ENCODE measurements at places on chromosomes 13 and 19.

DNA sequence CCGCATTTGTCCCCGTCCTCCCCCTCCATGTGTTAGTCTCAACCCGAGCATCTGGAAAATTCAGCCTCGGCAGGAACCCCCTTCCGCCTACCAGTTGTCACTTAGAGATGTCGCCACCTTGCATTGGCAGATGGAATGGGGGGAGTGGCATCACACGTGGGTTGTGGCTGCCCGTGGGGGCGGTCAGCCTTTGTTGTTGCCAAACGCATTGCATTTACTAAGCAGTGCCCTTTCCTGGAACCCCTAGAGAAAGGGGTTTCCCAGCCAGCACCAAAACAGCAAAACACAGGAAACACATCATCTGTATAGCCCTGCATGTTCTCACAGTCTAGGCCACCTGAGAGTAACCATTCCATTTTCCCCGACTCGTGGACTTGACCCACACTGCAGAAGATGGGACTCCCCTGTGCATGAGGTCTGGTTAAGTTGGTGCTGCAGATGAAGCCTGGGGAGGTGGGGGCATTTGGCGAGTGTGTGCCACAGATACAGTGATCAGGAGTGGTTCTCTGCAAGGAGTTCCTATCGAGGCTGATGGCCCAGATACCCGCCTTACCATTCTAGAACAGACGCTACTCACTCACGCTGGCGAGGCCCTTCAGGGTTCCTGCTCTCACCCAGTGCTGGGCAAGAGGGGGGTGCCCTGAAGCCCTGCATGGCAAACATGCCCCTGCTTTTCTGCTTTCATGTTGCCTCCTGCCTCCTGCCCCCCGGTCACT lies 38.3 kb downstream of the TMED1 start:
- no peak for DNase-seq

GRCh38 chr19:10921910-10922637 lies 6.4 kb downstream of the YIPF2 start:
- no peak for DNase-seq

- DNase-seq, result no peak
Observed at GRCh38 chr19:13883516-13884064, 6.7 kb downstream of the NANOS3 start.

- no peak for DNase-seq
Observed at GRCh38 chr13:98490195-98490836, 86.6 kb downstream of the STK24 start.

DNA sequence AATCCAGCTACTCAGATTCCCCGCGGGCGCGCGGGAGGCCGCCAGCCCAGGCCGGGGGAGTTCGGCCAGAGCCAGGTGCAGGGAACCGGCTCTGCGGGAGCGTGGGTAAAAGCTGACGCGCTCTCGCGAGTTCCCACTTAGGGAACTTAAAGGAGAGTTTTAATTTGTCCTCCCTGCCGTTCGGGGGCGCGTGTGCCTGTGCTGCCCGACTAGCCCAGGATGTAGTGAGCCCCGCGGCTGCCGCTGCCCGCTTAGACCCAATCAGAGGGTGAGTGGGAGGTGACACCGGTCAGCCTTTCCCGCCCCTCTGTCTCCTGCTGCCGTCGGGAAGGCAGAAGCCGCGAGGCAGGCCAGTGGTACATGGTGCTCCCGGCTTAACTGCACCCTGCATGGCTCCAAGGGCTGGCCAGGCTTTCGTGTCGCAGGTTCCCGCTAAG lies 36.0 kb upstream of the NEK3 start:
- peak; percentile 62 for DNase-seq

GRCh38 chr13:33615436-33615835 lies 202.5 kb upstream of the RFC3 start:
- DNase-seq, result no peak

DNA sequence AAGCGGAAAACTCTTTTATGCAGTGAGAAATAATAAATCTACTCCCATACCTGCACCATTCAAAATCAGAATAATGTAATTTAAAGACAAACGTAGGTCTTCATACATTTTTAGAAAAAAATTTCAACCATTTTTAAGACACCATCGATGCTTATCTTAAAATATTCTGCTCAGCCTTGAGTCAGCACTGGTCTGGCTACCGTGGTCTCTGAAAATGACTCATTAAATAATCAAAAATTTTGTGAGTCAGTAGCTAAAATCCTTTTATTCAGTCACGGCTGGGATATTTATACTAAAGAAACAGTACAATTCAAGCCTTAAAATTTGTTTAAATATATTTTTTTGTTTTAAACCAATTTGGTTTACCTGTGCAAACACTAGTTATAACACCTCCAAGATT lies 2862.8 kb upstream of the PCDH20 start:
- DNase-seq, result no peak

DNA sequence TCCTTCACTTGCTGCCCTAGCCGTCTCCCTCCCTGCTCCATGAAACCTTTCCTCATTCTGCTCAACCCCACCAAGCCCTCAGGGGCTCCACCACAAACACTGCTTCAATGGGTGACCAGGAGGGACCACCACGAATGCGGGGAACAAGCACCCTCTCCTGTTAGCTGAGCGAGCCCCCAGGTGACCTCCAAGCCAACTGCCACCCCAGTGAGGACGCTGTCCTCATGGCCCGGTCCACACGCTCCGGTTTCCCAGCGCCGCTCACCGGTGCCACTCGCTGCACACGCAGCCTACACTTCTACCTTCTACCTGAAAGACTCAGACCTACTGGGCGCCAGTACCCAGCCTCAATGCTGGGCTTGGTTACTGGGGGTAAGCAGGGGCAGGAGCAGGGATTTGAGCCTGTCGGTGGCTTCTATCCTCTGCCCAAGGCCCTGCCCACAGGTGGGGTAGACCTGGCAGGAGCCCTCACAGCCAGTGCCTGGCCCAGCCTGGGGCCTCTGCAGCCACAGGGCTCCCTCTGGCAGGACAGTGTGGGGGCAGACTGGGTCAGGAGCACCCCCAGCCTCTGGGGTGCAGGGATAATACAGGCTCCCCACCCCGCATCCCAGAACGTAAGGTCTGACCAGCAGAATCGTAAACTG lies 704 bp upstream of the TMEM86B start:
- DNase-seq, result no peak

DNA sequence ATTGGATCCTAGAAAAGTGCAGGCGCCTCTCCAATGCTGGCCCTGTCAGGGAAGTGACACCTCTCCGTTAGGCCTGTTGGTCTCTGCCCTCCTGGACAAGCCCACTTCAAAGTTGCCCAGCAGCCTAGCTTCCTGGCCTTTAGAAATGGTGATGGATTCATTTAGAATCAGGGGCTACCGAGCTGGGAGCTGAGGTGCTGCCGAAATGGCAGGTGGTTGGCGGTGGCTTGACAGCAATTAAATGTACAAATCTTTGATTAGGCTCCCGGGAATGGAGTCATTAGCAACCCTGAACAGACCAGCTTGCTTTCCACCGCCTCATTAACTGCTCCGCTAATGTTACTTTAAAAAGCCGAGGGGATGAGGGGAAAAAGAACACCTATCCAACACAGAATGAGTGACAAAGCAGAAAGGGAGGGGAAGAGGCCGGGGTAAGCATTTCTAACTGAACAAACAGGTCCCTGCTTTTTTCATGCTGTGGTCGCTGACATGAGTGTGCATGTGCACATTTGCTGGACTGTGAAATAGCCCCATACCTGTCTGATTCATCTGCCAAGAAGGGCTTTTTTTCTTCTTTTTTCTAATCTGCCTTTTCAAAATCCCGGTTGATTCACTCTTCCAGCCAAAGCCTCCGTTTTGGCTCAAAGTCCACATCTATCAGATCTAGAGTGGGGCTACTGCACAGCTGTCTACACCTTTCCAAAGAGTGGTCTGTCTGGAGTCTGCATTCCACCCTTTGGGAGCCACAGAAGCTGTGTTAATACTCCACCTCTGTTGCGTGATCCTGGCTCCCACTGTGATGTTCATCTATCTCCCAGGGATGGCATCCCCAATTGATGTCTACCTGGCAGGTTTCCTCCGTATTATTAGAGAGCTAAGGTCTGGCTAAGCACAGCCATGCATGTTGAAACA lies 431.9 kb downstream of the COG6 start:
- DNase-seq, result no peak

DNA sequence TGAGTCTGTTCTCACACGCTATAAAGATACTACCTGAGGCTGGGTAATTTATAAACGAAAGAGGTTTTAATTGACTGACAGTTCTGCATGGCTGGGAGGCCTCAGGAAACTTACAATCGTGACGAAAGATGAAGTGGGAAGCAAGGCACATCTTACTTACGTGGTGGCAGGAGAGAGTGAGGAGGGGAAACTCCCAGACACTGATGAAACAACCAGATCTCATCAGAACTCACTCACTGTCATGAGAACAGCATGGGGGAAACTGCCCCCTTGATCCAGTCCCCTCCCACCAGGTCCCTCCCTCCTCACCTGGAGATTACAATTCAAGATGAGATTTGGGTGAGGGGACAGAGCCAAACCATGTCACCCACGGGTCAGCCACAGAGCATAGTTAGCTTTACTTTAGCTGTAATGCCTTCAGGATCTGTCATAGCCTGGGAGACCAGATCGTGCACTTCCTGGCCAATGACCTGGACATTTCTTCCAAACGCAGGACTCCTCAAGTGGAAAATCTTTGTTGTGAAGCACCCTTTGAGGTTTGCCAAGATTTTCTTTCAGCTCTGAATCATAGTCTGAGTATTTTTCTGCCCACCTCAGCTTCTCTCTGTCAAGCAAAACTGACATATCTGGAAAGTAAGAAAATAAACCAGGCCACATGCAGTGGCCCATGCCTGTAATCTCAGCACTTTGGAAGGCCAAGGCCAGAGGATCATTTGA lies 25.2 kb upstream of the HIF3A start:
- no peak for DNase-seq

GRCh38 chr13:35162420-35162819 lies 220.3 kb downstream of the NBEA start:
- no peak for DNase-seq

DNA sequence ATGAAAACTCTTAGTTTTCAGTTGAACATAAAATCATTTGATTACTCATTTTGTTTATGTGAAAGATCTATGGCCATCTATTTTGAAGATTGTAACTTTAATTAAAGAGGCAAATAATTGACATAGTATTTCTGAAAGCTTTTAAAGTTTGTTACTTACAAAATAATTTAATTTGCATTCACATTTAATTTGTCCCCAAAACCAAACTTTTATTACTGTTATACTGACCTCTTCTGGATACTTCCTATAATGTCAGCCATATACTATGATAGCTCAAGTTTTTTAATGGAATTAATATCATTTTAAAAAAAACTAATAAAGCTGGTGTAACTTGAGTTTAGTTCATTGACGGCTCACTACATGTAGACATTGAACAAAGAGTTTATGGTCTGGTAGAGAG lies 4.9 kb upstream of the SGCG start:
- DNase-seq, result no peak

- no peak for DNase-seq
Observed at GRCh38 chr19:7899751-7900378, 3.8 kb upstream of the MAP2K7 start.

DNA sequence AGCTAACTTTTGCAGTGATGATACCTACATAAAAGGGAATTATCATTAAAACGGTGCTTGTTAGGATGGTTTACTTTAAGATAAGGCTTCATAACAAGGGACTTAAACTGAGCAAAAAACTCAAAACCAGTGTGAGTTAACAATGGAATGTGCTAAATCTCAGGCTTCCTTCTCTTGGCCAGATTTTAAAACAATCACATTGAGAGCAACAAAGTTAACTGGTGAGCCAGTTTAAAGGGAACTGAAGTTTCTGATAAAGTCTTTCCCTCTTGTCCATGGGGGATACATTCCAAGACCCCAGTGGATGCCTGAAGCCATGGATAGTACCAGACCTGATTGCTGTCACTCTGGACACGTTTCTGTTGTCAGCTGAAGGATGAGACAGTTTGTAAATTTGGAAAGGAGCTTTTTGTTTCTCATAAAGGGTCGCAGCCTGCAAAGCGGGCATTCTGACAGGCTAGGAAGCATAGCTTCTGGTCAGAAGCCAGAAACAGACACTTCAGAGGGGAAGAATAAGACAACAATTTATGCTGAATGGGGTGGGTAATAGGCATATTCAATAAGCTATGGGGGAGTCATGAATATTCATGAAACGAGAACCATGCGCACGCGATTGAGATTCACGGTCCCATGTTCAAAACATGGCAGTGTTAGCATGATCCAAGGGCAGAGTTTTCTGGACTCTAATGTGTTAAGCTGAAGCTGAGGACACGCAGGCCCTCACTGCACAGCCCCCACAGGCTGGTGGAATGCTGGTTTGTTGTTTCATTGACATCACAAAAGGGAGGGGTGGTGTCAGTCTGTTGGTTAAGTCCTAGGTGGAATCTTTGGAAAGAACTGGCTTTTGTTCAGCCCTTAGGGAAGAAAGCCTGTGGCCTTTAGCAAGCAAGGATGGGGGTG lies 150.6 kb upstream of the RNF113B start:
- DNase-seq, result no peak

DNA sequence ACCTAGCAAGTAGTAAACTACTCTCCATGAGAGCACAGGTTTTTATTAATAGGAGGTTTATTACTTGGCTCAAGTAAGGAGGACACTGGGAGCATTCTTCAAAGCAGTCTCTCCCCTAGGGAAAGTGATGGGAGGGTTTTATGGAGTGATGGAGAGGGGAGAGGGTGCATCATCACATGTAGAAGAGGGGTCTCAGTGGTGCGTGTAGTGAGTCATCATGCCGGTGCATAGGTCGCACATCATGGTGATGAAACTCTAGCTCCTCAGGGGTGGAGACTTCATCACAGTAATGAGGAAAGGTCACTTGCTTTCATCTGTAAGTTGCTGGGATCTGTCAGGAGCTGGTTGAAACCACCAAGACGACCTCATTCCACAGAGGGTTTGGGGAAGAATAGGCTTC lies 210.8 kb upstream of the UBL3 start:
- no peak for DNase-seq

GRCh38 chr19:2952953-2953481 lies 8.2 kb upstream of the ZNF77 start:
- DNase-seq, result no peak

DNA sequence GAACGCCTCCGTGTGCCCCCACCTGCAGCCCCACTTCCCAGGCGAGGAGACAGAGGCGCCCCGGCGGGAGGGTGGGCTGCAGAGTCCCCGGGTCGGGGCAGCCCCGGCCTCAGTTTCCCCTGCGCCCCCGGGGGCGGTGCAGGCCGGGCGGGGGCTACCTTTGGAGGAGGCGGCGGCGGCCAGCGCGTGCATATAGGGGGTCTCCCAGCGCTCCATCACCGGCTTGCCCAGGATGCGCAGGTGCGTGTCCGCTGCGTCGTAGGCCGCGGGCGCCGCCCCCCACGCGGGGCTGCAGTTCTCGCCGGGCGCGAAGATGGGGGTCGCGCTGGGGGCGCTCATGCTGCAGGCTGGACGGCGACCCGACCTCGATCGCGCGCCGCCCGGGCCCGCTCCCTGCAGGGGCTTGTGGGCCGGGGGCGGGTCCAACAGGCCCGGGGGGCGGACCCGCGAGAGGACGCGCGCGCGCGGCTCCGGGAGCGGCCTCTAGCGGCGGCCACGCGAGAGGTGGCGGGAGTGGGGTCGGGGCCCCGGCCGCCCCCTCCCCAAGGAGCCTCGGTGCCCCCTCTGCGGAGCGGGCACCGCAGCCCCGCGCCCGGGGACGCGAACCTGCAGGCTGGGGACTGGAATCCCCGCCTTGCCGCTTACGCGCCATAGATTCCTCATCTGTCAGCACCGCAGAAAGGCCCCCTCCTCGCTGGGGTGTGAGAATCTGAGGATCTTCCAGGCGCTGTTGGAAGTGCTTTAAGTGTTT lies at the start of gene GAMT:
Gene GAMT, minus strand, starts transcription at position 405 of the 751 bp plus-strand sequence. Its CDS starts 66 bp downstream, at position 339.
- DNase-seq, result peak; percentile 55

Measured in naive B cell (primary cell).